ENCODE measurements at places on chromosomes 4 and X.
A peak's percentile ranks its signal among the peaks of the same experiment; 100 is the strongest.

- no peak for DNase-seq
Measured at GRCh38 chrX:31132821-31133241, 61.0 kb upstream of the FTHL17 start.

GRCh38 chrX:131746491-131746968 is 202.7 kb downstream of the OR13H1 start:
- DNase-seq = peak; percentile 86

DNA sequence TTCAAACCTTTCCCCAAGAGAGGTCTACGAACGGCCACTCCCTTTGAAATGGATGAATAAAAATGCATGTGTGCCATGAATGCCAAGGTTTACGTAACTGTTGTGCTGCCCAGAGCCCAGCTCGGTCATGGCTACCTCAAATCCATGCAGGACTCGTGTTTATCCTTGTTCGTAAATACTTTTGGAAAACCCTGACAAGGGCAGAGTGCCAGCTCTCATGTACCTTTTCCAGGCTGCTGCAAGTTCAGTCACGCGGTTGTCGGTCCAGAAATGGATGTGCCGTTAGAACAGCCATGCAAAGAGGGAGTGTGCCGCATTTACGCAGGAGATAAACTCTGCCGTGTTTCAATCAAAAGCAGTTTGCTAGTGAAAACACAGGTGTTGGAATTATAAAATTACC is 123.4 kb downstream of the AMELX start:
- no peak for DNase-seq

DNA sequence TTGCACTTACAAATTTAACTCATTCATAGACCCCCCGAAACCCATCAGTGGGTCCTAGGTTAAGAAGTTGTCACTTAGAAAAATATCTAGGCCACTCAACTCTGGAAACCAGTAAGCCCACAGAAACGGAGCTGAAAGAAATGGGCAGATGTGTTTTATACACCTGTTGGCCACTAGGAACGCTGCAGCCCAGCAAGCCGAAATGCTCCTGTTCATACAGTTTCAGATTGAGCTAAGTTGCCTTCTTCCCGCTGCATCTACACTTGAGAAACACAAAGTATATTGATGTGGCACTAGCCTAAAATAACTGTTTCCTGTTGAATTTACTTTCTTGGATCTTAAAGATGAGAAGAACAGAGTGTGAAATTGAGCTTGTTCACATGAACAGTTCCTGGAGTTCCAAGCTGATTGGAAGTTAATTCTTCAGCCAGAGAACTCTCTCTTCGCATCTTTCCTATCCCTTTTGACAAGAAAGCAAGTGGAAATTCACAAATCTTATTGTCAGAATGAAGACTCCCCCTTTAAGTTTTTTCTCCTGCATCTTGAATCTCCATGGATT is 174.1 kb downstream of the RBMX2 start:
- no peak for DNase-seq

- no peak for DNase-seq
Measured at GRCh38 chrX:24133312-24133711, 16.2 kb upstream of the ZFX start.

DNA sequence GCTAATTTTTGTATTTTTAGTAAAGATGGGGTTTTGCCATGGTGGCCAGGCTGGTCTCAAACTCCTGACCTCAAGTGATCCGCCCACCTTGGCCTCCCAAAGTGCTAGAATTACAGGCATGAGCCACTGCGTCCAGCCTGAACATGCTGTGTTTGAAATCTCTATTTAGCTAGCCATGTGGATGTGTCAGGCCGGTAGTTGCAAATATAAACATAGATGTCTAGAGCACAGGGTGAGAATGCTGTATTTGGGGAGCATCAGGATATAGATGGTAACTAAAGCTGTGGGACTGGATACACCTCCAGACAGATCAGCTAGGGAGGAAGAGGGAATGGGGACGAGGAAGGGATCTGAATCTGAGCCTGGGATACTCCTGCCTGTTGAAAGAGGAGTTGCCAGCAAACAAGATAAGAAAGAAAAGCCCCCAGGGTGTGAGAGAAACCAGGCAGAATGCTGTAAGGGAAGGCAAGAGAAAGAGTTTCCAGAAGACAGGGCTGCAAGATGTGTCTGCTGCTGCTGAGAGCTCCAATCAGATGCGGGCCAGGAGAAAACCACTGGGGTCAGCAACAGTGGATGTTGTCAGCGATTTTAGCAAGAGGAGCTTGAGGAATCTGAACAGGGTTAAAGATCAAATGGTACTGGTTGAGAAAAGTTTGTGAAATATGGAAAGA is 177.4 kb downstream of the PALLD start:
- no peak for DNase-seq

- no peak for DNase-seq
Measured at GRCh38 chr4:165364452-165365080, 14.2 kb upstream of the CPE start.

DNA sequence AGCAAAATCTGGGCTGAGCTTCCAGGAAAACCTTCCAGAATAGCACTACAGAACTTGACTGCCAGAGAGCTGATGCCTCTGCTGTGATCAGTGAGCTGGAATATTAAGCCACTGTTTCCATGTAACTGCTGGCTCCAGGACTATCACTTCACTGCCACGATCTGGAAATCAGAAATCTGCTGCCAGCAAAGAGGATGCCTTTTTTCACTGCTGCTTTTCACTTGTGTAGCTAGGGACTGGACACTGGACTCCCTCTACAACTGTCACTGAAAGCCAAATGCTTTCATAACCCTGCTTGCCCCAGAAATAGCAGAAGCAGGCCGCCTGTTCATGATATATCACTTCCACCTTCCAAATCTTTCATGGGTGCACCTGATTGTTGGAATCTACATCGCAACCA is 9.4 kb upstream of the AP1S2 start:
- DNase-seq = no peak
